ENCODE measurements at places on chromosomes 2 and 18.

- no peak for DNase-seq
Observed at GRCh38 chr2:188443207-188443606, 151.5 kb downstream of the GULP1 start.

DNA sequence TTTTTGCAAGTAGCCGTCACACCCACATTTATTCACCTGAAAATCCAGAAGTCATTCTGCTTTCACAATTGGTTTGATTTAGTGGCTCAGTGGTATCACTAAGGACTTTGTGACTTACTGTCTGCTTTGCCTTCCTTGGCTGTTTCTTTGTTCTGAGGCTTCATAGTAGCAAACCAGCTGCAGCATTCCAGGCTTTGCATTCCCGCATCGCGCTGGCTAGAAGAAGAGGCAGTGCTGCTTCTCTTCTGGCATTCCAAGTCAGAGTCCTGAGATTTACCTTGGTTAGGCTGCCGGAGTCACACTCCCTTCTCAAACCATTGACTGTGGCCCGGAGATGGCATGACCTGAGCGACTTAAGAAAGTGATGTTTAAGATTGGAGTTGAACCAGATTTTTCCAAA, 35.1 kb downstream of the MYO1B start:
- no peak for DNase-seq

DNA sequence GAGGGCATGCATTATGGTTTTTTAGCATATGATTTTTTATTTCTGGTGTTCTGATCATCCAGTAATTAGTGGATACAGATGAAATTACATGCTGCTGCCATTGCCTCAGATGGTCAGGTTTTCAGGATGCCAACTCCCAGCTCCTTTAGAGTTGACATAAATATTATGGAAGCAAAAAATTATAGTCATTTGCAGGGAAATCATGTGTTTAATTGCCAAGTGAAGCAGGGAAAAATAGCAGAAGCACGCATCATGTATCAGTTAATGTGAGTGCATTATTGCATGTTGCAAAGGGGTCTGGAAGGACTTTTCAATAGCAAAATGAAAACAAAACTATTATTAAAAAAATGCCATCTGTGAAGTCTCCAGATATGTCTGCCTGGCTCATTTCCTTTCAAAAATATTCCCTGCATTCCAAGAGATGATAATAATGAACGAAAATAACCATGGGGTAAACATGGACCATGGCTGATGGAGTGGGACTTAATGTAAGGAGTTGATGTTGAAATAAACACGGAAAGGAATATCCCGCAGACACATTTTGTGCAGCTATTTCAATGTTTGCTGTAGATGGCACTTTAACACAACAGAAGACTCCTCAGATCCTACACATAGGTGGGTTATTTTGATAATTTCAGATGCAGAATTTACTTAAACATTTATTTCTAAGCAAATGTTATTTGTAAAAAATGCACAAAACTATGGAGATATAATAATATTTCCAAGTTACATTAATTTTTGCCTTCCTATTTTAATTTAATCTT, 87.7 kb upstream of the DYNAP start:
- DNase-seq: no peak

DNA sequence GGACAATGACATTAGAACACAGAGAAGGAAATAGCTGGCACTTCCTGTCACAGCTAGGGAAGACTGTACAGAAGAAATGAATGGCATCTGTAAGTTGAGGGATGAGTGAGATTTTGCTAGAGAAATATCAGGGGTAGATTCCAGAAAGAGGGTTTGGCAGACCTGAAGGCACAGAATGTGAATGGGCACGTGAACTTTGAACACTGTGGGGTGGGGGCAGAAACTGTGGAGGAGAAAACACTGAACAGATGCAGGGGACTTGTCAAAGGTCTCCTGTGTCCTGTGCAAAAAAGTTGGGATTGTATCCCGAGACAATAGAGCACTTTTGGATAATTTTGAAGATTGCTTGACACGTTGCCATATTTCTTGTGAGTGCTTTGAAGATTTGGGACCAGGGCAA, 88.0 kb downstream of the PPP1R1C start:
- no peak for DNase-seq

DNA sequence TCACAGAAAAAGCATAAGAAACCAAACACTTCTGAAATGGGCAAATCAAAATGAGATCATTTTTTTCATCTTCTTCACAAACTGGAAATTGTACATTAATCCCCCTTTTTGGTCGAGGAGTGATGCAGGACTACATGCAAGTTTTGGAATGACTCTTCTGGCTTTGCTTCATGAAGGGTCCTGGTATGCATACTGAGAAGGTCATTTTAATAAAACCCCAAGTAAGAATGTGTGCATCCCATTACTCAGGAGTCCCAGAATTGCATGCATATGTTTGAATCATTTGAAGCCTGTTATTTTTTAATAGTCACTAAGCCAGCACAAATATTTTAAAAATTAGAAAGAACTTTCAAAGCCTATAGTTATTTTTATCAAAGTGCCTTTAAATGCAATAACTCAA, 16.7 kb upstream of the EHBP1 start:
- no peak for DNase-seq

DNA sequence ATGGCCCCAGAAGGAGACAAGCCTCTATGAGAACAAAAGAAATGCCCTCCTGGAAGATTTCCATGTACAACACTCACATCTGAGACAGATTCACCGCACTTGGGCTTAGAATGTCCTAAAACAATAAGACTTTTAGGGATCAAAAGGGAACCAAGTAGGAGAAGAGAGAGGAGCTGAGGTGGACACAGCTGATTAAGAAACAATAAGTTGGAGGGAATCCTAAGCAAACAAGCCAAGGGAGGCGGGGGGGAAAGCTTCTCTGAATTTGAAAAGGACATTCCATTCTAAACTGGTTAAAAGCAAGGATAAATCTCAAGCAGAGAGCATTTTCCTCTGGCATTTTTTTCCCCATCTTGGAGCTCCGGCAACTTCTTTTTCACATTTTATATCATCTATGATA, 9.9 kb downstream of the ACVR1 start:
- no peak for DNase-seq

DNA sequence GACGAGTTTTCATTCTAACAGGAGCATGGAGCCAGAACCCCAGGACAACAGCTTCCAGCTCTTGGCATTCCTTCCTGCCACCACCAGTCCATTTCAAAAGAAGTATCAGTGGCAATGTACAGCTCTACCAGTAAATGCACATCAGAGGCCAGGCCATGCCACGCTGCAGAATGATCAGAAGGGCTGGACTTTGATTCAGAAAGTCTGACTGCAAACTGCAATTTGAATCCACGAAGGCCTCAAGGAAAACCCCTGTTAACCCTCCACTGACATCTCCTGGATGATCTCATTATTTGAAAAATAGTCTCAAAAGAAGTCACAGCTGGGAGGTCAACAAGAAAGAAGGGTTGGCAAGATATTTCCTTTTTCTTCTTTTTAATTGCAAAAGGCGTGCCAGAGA, 119.2 kb downstream of the MYO5B start:
- DNase-seq: no peak

DNA sequence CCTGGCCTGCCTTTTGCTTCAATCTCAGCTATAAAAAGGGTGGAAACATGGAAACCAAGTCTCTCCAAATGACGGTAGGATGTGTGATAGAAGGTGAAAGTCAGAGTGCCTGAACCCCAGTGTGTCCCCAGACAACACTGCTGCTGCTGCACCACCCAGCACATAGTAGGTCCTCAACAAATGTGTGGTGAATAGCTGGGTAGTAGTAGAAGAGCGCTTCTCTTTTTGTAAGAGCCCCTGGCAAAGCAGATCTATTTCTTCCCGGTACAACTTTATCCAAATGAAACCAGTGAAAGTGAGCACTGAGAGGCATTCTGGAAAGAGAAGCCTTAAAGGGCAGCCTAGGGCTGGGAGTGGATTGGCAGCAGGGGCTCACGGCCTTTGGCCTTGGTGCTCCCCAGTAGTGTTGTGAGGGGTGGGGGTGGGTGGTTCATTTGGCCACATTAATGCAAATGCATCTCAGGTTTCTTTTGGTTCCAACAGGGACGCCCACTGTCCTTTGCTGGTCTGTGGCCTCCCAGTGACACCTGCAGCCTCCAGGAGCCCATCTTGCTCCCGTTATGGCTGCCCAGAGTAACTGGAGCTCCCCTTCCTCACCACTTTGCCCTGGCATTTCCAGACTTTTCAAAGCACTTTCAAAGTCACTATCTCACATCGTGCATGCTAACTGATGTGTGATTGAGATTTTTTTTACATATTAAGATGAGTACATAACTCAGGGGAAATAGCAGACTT, 304.3 kb upstream of the EPAS1 start:
- DNase-seq: no peak

- no peak for DNase-seq
Observed at GRCh38 chr2:26635401-26635800, 5.8 kb downstream of the CIB4 start.

- peak; percentile 99 for DNase-seq
Observed at GRCh38 chr2:30146337-30147195, at the start of gene YPEL5. YPEL5 (plus strand) TSS chr2:30147007; CDS start chr2:30156652, 9,645 bp downstream.

DNA sequence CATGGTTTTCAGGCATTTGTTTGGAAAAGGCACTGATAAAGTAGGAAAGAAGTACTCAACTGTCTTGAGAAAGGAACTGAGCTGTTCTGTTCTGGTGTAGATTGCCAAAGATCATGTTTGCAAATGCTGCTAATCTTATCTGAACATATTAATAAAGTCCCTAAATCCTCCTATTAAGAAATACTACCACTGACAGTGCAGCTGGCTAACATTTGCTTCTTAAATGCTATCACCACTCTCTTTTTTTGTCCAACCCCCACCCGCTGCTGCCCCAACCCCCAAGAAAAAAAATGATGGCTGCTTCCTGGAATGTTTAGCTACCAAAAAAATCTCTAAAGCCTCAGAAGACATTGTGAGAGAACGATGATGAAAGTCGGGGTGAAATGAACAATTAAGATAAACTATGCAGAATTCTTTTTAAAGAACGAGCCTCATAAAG, 130.7 kb downstream of the CCBE1 start:
- peak; percentile 68 for DNase-seq

DNA sequence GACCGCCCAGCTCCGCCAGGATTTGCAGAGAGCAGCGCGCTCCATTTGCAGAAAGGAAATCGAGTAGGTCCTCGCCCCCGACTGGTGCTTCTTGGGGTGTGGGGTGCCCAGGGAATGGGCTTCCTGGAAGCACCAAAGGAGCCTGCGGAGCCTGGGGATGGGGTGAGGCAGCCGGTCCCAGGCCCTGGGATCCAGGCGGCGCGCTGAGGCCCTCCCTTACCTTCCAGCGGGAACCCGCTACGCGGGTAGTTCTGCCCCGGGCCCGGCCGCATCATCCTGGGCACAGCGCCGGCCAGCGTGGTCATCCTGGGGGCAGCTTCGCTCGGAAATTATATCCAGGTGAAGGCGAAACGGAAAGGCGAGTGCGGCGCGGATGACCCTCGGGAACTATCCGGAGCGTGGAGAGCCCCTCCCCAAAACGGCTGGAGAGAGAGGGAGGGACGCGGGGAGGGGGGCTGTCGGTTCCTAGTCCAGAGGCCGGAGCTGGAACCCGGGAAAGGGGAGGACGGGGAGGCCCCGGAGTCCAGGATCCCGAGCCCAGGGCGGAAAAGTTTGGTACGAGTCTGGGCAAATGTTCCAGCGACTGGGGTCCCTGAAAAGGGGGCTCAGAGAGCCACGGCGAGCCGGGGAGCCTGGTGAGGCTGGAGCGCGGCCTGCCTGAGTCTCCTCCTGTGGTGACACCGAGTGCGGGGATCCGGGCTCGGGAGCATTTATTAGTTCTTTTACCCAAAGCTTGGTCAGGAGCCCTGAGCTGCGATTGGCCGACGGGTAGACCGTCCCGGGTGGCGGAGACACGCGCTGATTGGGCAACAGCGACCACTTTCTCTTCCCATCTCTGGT, at the start of gene PAX3:
Gene PAX3, minus strand, starts transcription at position 688 of the 840 bp plus-strand sequence. Its CDS starts 383 bp downstream, at position 305.
- DNase-seq: peak; percentile 75

GRCh38 chr2:20584399-20585358, 66.2 kb downstream of the HS1BP3 start:
- DNase-seq: no peak

DNA sequence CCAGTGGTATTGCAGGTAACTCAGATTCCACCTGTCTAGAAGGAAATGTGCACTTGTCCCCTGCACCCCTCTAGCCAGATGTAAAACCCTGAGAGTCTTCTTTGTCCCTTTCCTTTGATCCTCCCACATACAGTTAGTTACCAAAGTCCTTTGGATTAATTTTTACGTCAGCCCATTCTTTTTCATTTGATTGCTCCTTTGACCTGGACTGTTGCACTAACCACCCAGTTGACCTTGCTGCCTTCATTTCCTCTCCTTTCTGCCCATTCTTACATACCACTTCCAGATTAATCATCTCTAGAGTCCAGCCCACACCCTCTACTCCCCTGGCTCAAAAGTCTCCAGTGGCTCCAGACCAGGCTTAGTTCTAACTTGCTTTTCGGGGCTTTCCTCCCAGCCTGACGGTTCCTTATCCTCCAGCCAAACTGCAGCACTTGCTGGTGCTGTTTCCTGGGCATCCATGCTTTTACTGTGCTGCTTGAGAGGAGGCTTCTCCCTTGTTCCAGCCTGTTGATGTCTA, 99.3 kb downstream of the SPTBN1 start:
- no peak for DNase-seq

- peak; percentile 26 for DNase-seq
Observed at GRCh38 chr2:212686285-212686895, 147.8 kb upstream of the ERBB4 start.

- no peak for DNase-seq
Observed at GRCh38 chr18:26405190-26405801, 143.1 kb downstream of the KCTD1 start.

GRCh38 chr2:104849618-104850141, 4.2 kb upstream of the POU3F3 start:
- peak; percentile 69 for DNase-seq

DNA sequence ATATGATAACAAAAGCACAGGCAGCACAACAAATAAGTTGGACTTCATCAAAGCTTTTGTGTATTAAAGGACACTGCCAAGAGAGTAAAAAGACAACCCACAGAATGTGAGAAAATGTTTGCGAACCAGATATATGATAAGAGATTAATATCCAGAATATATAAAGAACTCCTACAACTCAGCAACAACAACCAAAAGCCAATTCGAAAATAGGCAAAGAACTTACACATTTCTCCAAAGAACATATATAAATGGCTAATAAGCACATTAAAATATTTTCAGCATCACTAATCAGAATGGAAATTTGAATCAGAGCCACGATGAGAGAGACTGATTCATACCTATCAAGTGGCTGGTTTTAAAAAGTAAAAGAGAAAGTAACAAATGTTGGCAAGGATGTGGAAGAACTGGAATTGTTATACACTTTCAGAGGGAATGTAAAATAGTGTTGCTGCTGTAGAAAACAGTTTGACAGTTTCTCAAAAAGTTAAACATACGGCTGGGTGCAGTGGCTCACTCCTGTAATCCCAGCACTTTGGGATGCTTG, 25.2 kb downstream of the EPB41L5 start:
- DNase-seq: no peak

GRCh38 chr2:68878753-68879152, 7.6 kb upstream of the BMP10 start:
- no peak for DNase-seq

DNA sequence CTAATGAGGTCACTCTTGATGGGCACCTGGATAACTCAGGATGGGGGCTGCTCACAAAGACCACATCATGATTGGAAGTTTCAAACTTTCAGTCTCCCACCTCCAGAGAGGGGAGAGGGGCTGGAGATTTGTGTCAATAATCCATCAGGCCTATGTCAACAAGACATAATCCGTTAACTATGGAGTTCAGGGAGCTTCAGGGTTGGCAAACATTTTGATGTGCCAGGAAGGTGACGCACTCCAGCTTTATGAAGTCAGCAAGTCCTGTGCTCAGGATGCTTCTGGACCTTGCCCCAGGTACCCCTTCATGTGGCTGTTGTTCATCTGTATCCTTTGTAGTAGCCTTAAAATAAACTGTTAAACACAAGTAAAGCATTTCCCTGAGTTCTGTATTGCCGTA, 19.0 kb downstream of the SKA1 start:
- DNase-seq: no peak

Data from NCI-H524 (cell line).